ENCODE measurements at places on chromosomes 3 and 15. TPM values are rescaled to one million over a fixed set of nuclear protein-coding genes. Genes with fewer than 3 reads are reported as not detected.
A peak's percentile ranks its signal among the peaks of the same experiment; 100 is the strongest.

GRCh38 chr3:107085261-107085660, 292.0 kb upstream of the CCDC54 start:
- no peak for DNase-seq

GRCh38 chr3:158105710-158106253, 438 bp downstream of the SHOX2 start:
- DNase-seq: no peak

DNA sequence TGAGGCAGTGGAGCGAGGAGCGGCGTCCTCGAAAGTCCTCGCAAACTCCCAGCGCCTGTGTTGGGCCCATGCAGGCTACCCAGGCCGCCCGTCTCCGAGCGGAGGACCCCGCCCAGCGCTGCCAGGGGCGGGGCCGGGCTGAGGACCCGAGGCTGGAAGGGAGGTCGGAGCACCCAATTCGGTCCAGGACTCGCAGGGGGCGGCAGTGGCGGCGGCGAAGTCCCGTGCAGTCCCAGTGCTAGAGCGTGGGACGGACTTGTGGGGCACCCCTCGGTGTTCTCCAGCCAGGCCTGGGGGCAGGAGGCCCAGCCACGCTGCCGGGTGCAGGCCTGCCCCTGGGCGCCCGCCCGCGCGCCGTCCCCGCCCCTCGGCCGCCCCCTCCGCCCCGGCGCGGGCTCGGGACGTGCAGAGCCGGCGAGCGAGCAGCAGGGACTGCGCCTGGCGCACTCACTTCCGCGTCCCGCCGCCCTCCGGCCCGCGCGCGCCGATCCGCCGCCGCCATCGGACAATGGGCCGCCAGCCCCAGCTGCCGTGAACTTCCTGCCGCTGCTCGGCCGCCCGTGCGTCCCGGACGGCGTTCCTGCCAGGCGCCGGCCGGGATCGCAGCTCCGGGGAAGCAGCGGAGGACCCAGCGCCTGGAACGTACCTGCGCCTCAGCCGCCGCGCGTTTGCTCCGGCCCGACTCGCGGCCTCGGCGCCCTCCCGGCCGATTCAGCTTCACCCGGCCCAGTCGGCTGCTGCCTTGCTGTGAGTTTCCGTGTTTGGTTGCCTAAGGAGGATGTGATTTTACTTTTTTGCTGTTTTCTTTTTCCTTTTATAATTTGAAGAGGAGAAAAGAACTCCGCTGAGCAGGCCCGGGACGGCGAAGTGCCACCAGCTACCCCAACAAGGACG, 596 bp upstream of the LIMD1 start:
- DNase-seq: peak; percentile 62

FETUB gene
- not detected for total RNA-seq

KCNMB3 gene
- 0.92 TPM for total RNA-seq

DNA sequence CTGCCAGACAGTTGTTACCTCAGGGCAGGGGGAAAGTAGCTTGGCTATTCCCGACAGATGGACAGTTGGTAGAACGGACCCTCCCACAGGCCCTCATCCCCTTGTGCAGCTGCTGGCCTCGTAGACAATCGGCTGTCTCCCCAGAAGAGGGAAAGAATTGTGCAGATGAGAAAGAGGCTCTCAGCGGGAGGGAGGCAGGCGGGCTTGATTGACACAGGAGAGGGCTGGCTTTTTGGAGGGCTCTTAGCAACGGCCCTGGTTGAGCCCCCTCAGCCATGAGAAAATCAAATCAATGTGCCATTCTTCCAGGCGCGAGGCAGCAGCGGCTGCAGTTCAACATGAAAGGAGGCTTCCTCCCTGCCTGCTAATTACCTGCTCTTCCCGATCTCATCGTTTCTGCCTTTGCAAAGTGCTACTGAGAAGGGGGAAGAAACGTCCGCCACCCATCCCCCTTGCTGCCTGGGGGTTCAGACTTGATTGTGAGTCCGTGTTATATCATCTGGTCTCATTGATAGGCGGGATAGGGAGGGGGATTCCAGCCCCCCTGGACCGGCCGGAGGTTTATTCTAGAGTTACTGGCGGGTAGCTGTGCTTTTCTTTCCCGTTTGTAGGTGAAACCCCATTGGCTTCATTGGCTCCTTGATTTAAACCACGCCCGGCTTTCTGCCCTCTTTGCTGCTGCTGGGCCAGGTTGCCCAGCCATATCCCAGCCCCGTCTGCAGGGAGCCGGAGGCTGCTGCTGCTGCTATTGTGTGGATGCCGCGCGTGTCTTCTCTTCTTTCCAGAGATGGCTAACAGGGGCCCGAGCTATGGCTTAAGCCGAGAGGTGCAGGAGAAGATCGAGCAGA, at the start of gene TAGLN3:
TSS of gene TAGLN3 (plus strand) at position 287 of the 848 bp plus-strand sequence. CDS start at position 788, 501 bp downstream.
- DNase-seq: no peak

- DNase-seq: no peak
These were observed 10.0 kb downstream of the KLHDC8B start for GRCh38 chr3:49181351-49181750.

GRCh38 chr3:17820704-17821103, 78.3 kb upstream of the TBC1D5 start:
- DNase-seq: no peak

- no peak for DNase-seq
These were observed 105.8 kb downstream of the DHX30 start for GRCh38 chr3:47908744-47909143.

CFAP92 gene
- total RNA-seq: 0.42 TPM

- DNase-seq: no peak
These were observed 65.3 kb downstream of the LRTM1 start for GRCh38 chr3:54862526-54862925.

- DNase-seq: no peak
These were observed 1.7 kb upstream of the CLN6 start for GRCh38 chr15:68231102-68231818.

DNA sequence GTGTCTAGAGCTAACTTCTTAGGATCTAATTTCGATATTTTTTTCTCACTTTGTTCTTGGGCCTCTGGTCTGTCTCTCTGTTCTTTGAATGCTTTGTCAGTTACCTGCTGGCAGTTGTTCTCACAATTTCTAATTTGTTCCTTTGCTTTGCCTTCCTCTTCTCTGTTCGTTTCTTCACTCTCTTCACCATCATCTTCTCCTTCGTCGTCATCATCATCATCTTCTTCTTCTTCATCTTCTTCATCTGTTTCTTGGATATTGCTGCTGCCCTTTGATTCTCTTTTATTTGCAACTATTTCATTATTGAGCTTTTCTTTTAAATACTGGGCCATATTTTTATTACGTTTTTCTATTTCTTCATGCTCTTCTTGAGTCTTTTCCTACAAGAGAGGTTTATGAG, 2.7 kb downstream of the LMOD3 start:
- no peak for DNase-seq

DNA sequence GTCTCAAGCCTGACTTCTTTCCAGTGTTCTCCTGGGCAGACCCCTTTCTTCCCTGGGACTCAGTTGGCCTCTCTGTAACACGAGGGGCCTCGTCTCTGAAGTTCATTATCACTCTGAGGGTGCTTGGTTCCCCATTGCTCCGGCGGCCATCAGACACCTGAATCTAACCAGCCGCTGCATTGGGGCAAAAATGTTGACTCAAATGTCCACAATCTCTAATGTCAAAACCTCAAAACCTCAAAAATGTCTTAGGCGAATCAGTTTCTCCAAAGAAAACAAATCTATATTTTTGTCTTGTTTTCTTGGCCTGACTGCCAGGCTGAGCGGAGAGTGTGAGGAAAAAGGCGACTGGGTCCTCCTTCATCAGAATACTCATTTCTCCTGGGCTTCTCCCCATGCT, 220.7 kb downstream of the VPS13C start:
- DNase-seq: no peak

ACSBG1 gene
- not detected for total RNA-seq

GRCh38 chr3:10716964-10717363, 99.1 kb upstream of the SLC6A11 start:
- DNase-seq: no peak

DNA sequence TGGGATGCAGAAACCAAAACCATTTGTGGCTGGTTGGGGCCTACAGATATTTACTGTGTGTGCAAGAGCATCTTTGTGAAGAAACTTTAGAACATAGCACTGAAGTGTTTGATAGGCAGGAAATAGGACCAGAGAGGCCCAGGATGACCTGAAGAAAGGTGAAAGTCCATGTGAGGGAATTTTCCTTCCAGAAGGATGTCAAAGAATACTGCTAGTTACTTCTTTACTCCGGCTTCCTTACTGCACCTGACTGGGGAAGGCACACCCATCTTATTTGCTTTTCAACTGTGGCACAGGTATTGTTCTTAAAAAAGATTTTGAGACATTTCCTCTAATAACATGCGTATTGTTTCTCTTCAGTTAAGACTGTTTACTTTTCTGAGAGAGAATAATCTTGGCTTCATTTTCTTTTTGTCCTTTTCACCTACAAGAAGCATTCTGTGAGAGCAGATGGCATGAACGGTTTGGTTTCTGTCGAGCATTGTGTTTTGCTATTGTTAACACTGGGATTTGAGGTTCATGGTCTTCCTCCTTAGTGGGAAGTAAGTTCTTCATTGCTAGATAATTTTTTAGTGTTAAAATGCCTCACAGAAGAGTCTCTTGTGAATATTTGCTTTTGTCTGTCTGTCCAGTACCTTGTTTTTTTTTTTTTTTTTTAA, 71.5 kb downstream of the SLCO3A1 start:
- DNase-seq: no peak

- DNase-seq: no peak
These were observed 41.2 kb downstream of the OIP5 start for GRCh38 chr15:41291065-41291631.

- DNase-seq: no peak
These were observed 268.9 kb upstream of the RBMS3 start for GRCh38 chr3:29011966-29012365.

DNA sequence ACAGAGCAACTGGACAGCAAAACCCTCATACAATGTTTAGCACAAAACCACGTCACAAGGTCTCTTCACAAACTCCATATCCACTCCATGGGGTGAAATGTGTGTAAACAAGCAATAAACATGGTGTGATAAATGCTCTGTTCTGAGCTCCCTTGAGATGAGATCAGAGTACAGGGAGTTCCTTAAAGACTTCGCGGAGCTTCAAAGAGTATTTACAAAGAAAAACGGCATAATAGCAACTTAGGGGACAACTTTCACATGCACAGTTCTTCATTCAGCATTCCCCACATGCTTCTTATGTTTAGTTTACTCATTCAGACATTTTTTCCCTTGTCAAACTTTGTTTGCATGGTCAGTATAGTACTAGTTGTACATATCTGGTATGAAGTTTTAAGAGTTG, 52.5 kb upstream of the SUCLG2 start:
- DNase-seq: no peak

ROPN1B gene
- total RNA-seq: not detected

GRCh38 chr3:125594125-125594524, 1.2 kb downstream of the OSBPL11 start:
- no peak for DNase-seq

DNA sequence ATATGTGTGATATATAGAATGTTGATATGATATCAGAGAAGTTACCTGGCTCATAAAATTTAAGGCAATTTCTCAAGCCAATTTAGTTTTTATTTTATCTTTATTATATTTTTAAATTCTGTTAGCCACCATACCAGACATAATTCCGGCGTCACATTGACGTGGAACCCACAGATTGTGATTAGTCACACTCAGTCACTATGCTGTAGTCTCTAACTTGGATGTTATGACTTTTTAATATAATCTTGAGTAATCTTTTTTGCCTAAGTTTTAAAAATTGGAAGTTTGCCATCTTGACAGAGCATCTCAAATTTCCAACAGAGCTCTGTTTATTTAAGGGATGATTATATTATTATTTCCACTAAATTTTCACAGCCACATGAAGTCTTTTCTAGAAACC, 9.7 kb upstream of the DCLK3 start:
- no peak for DNase-seq

DNA sequence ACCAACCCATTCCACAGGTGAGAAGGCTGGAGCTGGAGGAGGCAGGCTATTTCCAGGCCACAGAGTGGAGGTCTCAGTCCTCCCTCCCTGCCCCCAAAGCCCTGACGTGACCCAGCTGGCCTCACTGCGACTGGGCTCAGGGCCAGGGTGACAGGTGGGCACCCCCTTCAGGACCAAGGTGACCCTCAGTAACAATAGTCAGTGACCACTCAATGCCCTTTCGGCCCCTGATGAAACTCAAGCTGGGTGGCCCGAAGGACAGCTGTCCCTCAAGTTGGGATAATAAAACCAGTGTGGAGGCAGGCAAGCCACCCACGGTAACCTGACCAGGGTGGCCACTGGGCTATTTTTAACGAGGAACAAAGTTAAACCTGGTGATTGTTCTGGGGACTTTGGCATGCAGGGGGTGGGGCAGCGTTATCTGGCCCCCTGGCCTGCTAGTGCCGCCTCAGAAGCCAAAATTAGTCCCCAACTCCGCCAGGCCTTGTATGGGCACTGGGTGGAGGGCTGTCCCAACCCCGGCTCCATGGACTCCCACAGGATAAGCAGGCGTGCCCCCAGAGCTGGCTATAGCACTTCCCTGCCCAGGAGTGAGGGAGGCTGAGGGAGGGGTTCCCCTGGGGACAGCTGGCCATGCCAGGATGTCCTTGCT, 1.1 kb downstream of the TNNC1 start:
- DNase-seq: no peak

- DNase-seq: no peak
These were observed 39.3 kb downstream of the RHCG start for GRCh38 chr15:89457086-89457485.

ZNF501 gene
- 3.8 TPM for total RNA-seq

KNL1 gene
- total RNA-seq: 25.2 TPM

DNA sequence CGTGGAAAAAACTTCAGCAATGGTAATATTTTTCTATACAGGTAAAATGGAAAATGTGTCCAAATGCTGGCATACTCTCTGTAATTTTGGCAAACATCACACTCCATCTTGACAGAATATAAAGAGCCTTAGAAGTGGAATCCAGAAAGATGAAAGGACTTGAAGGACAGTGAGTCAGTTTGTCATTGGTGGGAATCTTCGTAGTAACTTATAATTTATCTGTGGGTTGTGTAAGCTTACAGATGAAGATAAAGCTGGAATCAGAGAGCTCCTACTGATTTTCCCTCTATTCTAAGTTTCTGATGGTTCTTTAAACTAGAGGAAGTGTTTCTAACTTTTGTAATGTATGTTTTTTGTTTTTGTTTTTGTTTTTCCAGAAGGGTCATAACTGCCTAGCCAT, 8.7 kb upstream of the PDZRN3 start:
- DNase-seq: no peak
